ENCODE measurements at places on chromosomes 2 and 18. TPM values are rescaled to one million over a fixed set of nuclear protein-coding genes. Genes with fewer than 3 reads are reported as not detected.

The LYG2 gene
- total RNA-seq: not detected

The TXNDC2 gene
- not detected for total RNA-seq

The OBSL1 gene
- total RNA-seq: 199 TPM

The SH3BP4 gene
- 9.1 TPM for total RNA-seq

The SCN1A gene
- 0.03 TPM for total RNA-seq

GRCh38 chr18:48663096-48663930 lies 124.5 kb downstream of the CTIF start:
- peak; percentile 38 for DNase-seq

- DNase-seq: peak; percentile 53
Measured at GRCh38 chr2:31238126-31238905, 4.4 kb downstream of the EHD3 start.

- DNase-seq: no peak
Measured at GRCh38 chr18:5508821-5509220, 35.0 kb downstream of the EPB41L3 start.

DNA sequence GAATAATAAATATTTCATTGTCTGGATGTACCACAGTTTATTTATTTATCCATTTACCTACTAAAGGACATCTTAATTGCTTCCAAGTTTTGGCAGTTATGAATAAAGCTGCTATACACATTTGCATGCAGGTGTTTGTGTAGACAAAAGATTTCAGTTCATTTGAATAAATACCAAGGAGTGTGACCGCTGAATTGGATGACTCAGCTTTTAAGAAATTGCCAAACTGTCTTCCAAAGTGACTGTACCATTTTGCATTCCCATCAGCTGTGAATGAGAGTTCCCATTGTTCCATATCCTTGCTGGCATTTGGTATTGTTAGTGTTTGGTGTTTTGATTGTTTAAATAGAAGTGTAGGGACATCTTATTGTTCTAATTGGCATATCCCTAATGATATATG lies 36.2 kb upstream of the FMNL2 start:
- no peak for DNase-seq

- no peak for DNase-seq
Measured at GRCh38 chr2:120936476-120937334, 201.0 kb downstream of the GLI2 start.

DNA sequence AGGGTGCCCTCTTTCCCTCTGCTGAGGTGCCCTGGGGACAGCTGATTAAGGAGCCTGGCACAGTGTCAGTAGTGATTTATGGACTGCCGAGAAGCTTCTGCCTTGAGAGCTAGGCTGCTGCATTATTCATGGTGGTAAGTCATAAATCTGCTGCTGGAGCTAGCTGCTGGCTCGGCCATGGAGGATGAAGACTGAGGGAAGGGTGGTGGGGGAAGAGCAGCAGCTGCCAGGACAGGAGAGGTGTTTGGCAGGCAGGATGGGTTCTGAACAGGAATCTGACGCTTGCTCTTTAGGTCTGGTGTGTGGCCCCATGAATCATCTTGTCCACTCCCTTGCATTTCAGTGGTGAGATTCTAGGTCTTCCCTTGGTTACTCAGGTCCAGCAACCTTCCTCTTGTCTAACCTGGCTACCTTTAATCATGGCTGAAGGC lies 296.3 kb downstream of the DYSF start:
- no peak for DNase-seq

DNA sequence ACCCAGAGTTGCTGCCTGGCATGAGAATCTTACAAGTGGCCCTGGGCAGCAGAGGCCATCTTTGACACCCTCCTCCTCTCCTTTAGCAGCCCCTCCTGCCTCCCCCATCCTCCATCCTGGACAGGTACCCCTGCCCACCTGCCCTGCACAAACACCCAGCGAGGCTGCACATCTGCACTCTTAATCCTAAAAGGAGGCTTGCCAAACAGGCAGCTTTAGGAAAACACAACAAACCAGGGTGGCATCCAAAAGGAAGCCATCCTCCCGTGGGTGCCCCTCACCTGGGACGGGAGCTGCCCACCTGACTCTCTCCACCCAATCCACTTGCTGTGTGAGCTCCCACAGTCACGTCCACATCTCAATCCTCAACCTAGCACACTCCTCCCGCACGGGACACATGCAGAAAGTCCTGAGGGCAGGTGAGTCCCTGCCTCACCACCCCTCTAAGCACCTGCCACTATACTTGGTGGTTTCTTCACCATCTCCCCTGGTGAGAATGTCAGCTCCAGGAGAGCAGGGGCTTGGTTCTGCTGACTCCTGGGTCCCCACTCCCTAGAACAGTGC lies 5.8 kb downstream of the BIN1 start:
- DNase-seq: no peak

DNA sequence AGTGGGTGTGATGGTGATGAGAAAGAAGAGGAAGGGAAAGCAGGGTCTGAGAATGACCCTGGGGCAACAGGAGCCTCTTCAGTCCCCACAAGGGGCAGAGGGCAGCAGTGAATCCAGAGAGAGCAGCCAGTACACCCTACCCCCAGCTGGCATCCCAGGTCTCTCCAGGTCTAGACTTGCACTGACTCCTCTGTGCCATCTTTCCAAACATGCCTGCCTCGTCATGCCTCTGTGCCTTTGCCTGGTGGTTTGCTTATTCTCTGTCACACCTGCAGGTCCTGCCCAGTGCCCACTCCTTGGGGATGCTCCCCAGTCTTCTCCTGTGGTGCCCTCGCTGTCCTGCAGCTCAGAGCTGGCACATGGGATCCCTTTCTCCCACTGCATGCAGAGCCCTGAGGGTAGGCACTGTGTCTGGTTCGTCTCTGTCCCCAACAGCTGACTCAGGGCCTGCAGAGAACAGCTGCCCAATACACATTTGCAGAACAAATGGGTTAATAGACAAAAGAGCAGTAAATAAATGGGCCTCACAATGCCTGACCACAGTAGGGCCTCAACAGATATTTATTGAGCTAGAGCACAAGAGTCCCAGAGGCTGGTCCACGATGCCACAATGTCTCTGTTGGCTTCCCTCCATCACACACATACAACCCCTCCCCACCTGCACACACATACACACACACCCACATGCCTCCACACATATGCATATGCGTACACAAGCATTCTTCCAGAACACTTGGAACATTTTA lies 89.8 kb downstream of the HS1BP3 start:
- DNase-seq: no peak

- DNase-seq: peak; percentile 33
Measured at GRCh38 chr18:13392899-13393298, 174.3 kb downstream of the LDLRAD4 start.

DNA sequence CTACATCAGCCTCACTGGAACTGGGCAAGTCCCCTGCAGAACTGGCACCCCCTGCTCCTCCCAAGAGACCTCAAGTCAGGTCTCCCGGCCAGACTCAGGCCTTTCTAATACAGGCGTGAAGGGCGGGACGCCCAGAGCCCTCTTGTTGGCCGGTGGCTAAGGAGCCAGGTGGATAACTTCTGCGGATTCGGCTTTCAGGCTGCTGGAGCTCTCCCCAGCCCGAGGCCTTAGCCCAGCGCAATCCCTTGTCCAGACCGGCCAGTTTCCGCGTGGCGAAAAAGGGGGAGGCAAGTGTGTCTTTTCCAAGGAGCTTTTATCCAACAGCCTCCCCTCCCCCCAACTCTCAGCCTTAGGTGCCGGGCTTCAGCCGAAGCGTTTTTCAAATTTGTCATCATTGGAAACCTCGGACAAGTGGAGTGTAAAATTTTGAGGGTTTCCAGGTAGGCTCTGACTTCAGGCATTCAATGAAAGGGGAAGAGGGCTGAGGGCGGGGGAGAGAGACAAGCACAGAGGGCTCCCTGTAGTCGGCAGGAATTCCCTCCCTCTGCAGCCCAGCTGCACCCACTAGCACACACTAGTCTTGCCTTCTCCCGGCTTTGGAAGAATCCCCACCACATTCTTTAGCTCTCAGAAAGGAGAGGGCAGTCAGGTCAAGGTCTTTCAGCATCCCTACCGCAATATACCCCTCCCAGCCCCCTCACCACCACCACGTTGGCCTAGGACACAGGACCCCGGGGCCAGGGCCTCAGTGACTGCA lies 9.5 kb upstream of the SATB2 start:
- DNase-seq: no peak

- DNase-seq: no peak
Measured at GRCh38 chr2:65957886-65958285, 477.0 kb upstream of the MEIS1 start.

DNA sequence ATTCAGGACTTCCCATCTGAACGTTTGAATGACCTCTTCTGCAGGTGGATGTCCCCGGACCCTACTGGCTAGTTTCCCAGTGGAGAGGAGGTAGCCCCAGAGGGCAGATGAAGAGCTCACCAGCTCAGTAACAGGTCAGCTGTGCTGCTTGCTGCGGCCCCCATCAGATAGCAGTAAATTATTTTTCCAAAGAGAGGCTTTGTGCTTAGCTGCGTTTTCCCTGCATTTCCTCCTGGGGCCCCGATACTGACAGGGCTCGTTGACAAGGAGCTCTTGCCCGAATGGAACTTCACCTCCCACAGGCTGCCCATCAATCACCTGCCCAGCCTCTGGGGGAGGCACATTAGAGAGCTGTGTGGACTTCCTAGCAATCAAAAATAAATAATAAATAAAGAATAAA lies 185.8 kb downstream of the DOK6 start:
- DNase-seq: no peak

DNA sequence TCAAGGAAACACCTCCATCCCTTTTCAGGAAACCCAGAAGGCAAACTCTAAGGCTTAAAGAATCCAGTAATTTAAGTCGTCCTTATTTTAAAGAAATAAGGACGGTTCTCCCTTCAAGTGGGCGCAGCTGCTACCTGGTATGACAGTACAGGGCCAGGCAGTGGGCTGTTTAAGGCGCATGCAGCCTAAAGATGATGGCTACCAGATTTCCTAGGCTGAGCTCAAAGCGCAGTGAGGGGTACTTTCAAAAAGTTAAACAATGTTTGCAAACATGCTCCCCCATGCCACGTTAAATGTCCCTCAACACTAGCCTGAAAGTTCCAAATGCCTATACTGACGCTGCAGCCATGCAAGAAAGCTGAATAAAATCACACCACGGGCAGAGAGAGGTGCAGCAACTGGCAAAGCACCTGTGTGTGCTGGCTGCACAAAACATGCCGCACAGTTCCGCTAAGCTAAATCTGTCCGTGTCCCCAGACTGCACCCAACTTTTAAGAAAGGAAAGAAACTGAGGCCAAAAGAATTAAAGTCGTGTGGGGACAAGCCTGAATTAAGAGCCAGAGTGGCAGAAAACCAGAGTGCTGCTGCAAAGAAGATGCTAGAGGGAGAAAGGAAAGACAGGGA lies 583 bp downstream of the HIBCH start:
- DNase-seq: no peak

- no peak for DNase-seq
Measured at GRCh38 chr2:19119326-19120001, 239.0 kb downstream of the OSR1 start.

GRCh38 chr2:185567196-185567595 lies 171.4 kb upstream of the FSIP2 start:
- DNase-seq: no peak

DNA sequence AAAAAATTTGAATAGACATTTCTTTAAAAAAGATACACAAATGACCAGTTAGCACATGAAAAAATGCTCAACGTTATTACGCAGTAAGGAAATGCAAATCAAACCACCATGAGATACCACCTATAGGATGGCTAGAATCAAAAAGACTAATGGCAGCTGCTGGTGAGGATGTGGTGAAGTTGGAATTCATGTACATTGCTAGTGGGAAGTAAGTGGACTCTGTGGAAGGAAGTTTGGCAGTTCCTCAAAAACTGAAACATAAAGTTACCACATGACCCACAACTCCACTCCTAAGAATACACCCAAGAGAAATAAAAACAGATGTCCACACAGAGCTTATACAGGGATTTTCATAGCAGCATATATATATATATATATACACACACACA lies 51.2 kb downstream of the MBP start:
- DNase-seq: no peak

- no peak for DNase-seq
Measured at GRCh38 chr2:105403783-105404698, 5.2 kb upstream of the FHL2 start.

GRCh38 chr2:112151701-112152440 lies 13.7 kb downstream of the FBLN7 start:
- no peak for DNase-seq

GRCh38 chr2:233140978-233141377 lies 80.8 kb downstream of the INPP5D start:
- DNase-seq: peak; percentile 51

- no peak for DNase-seq
Measured at GRCh38 chr18:61286867-61287266, 46.4 kb upstream of the CDH20 start.

DNA sequence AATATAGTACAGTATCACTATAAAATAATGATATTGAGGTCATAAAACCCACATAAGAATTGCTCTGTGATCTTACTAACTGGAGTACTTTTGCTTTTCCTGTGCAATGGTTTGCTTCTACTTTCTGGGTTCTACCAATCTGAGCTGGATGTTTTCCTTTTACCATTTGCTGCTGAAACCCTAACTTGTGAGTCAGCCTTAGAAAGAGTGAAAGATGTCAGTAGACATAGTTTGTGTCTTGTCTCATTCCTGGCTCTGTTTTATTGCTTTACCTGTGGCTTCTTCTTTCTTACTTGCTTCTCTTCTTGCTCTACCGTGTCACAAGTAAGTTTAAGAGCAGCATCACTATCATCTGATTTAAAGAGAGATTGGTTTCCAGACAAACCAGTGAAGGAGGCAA lies 61.0 kb downstream of the MBD2 start:
- no peak for DNase-seq
